Left cardiac atrium (tissue), 4 donors: ENCODE measurements at places on chromosomes 2 and 18. TPM values are rescaled to one million over a fixed set of nuclear protein-coding genes. Genes with fewer than 3 reads are reported as not detected.

- DNase-seq: no peak
Measured at GRCh38 chr2:236363711-236364277, 99.6 kb upstream of the ASB18 start.

- no peak for DNase-seq
Measured at GRCh38 chr2:118049816-118050140, 35.9 kb upstream of the CCDC93 start.

DNA sequence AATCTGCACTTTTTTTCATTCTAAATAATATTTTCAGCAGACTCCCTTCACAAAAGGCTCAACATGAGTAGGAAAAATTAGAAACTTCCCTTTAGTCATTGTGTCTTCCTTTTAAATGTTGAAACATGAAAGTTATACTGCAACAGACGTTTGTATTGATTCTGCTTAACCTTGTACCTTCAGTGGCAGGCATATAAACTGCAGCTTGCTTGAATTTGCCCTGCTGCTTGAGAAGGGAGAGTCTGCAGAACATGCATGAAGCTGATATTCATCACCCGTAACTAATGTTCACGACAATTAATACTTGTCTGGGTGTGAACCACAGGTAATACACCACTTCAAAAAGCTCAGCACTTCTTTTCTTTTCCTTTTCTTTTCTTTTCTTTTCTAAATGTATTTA lies 294.7 kb upstream of the LRP1B start:
- no peak for DNase-seq

- no peak for DNase-seq
Measured at GRCh38 chr18:47247416-47248114, 3.9 kb downstream of the SKOR2 start.

GRCh38 chr2:117943013-117943672 lies 70.7 kb downstream of the CCDC93 start:
- no peak for DNase-seq

GRCh38 chr18:50170004-50170403 lies 24.9 kb downstream of the MYO5B start:
- no peak for DNase-seq

GALNT14 gene
- total RNA-seq: 0.53 TPM

DNA sequence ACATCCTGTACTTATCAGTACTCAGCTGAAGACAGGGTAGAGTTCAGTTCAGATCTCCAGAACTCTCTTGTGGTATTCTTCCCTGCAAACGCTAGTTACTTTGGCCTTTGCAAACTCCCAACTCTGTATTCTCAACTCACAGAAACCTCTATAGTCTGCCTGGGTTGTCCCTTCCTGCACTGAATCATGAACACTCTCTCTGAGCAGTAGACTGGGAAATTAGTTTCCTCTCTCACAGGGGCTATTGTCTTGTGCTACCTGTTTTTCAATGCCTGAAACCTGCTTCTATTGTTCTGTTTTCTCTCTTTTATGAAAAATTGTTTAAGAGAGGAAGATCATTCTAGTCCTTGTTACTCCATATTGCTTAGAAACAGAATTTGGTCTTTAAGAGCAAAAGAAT lies 134.7 kb downstream of the VIT start:
- DNase-seq: no peak

ABCB11 gene
- 1.1 TPM for total RNA-seq

DNA sequence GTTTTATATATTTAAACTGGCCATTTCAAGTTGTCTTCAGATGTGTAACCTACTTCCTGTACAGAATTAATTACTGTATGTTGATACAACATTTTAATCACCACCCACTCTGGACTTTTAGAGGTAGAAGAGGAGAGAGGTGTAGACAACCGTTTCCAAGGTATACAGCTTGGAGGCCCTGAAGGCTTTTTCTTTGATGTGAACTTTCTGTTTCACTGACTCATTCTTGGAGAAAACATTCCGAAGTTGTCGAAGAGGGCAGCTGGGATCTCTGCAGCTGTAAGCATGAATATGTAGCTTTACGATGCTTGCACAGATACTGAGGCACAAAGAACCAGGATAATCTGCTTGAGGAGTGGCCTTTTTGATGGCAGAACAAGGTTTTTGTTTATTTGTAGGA lies 137.0 kb downstream of the NCKAP5 start:
- no peak for DNase-seq

C2orf72 gene
- total RNA-seq: not detected

GRCh38 chr2:238207006-238207405 lies 3.5 kb upstream of the ILKAP start:
- DNase-seq: no peak

IL36B gene
- not detected for total RNA-seq

CWC22 gene
- total RNA-seq: 13.7 TPM

- no peak for DNase-seq
Measured at GRCh38 chr2:141207036-141207385, 923.8 kb downstream of the LRP1B start.

DNA sequence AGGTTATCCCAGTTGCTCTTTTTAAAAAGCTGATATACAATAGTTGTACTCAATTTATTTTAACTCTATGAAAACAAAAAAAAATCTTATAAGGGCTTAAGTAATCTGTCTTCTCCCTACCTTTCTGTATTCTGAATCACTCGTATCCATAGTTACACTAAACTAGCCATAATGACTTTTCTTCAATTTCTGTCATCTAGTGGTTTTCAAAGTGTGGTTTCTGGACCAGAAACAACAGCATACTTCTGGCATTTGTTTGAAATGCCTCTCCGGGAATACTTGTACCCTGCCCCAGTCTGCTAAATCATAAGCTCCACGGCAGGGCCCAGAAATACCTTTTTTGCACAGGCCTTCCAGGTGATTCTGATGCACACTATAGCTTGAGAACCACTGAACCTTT lies 253.6 kb downstream of the LRRTM4 start:
- no peak for DNase-seq

- DNase-seq: no peak
Measured at GRCh38 chr2:209322041-209322440, 101.8 kb upstream of the MAP2 start.

DNA sequence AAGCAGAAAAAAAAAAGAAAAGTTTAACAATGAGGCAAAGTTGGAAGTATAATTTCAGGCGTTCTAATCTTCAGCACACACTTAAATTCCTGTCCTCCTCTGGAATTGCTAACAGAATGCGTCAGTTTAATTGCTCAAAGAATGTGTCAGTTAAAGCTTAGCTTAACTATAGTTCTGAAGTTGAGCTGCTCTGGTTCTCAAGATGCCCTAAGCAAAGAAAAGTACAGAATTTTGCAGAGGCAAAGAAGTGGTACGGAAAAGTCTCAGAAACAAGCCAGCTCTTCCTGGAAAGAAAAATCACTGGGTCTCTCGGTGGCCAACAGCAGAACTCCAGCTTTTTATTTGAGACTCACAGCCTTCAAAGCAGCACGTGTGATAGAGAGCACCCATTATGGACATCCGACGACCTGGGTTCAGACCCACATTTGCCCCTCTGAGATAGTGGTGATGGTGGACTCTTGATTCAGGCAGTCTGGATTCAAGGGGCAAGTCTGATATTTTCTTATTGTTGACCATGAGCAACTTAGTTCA lies 22.2 kb upstream of the MYO3B start:
- DNase-seq: no peak

MIB1 gene
- 21.0 TPM for total RNA-seq

- no peak for DNase-seq
Measured at GRCh38 chr2:187134306-187134705, 285.3 kb upstream of the ZSWIM2 start.

GRCh38 chr18:73807551-73808192 lies 340.0 kb downstream of the FBXO15 start:
- DNase-seq: no peak

PARD3B gene
- 12.5 TPM for total RNA-seq

GRCh38 chr2:174442546-174443510 lies 44.0 kb downstream of the GPR155 start:
- DNase-seq: no peak

INO80D gene
- total RNA-seq: 10.8 TPM

DNA sequence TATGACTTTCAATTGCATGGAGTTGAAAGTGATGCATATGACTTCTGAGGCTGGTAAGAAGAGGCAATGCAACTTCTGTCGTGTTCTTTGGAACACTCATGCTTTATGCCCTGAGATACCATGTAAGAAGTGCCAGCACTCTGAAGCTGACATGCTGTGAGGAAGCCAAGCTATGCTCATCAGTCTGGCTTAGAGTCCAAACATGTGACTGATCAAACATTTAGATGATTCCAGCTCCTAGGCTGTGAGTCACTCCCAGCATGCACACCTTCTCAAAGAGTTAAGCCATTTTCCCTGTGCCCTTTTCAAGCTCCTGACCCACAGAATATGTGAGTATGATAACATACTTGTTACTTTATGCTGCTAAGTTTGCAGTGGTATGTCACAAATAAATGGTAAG lies 15.8 kb upstream of the VRK2 start:
- no peak for DNase-seq

SLC4A3 gene
- 360 TPM for total RNA-seq

MOGAT1 gene
- 0.47 TPM for total RNA-seq

SKOR2 gene
- total RNA-seq: not detected

GRCh38 chr2:71538241-71538640 lies 84.9 kb downstream of the DYSF start:
- DNase-seq: no peak

GRCh38 chr2:109436610-109437225 lies 177.0 kb downstream of the SEPTIN10 start:
- no peak for DNase-seq

CGREF1 gene
- total RNA-seq: 5.9 TPM

DNA sequence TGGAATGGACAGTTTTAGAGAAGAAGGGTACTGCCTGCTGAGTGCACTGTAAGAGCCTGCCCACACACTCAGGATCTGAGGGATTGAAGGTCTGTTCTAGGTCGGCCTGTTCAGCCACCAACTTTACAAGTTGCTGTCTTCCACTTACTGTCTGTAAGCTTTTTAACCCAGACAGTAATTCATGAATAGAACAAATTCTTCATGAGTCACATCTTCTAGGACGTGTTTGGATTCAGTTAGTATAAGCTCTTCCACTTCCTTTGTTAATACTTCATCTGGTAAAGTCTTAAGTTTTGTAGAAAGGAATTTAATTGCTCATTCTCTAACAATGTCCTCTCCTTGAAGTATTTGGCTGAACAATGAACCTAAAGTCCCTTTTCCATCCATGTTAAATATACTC lies 74.6 kb downstream of the PDE11A start:
- no peak for DNase-seq

DLGAP1 gene
- 0.29 TPM for total RNA-seq

DNA sequence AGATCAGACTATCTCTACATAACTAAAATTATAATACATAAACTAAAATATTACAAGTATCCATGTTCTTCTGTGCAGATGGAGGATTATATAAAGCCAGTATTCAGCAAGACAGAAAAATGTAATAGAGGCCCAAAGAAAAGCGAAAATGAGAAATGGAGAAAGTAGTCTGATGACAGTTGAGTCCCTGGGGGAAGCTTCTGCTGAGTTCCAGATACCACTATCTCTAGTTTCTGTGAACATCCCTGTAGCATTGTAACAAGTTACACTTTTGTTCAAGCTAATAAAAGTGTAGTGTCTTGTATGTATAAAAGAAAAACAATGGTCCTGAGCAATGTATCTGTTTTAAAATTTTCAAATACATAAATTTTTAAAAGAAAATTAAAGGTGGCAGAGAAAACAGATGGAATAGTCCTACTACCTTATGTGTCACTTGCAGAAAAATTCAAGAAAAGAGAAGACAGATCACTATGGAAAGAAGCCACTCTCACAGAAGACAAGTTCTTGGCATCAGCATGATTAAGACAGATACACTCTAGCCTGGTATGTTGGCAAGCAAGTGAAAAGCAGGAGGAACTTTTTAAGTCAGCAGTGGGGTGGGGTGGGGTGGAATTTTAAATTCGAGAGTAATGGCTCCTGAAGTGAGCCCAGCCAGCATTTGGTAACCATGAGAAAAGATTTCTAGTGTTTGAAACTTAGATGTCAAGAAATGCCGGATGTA lies 541.9 kb downstream of the LRRTM4 start:
- no peak for DNase-seq

DNA sequence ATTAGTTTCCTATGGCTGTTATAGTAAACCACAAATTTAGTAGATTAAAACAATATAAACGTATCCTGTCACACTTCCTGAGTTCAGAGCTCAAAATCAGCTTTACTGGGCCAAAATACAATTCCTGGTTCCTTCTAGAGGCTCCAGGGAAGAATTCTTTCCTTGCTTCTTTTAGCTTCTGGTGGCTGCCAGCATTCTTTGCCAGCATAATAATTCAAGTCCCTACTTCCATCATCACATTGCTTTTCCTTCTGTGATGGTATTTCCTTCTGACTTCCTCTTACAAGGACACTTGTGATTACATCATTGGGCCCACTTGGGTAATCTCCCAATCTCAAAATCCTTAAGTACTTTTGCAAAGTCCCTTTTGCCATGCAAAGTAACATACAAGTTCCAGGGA lies 40.6 kb downstream of the MOB4 start:
- DNase-seq: no peak

DNA sequence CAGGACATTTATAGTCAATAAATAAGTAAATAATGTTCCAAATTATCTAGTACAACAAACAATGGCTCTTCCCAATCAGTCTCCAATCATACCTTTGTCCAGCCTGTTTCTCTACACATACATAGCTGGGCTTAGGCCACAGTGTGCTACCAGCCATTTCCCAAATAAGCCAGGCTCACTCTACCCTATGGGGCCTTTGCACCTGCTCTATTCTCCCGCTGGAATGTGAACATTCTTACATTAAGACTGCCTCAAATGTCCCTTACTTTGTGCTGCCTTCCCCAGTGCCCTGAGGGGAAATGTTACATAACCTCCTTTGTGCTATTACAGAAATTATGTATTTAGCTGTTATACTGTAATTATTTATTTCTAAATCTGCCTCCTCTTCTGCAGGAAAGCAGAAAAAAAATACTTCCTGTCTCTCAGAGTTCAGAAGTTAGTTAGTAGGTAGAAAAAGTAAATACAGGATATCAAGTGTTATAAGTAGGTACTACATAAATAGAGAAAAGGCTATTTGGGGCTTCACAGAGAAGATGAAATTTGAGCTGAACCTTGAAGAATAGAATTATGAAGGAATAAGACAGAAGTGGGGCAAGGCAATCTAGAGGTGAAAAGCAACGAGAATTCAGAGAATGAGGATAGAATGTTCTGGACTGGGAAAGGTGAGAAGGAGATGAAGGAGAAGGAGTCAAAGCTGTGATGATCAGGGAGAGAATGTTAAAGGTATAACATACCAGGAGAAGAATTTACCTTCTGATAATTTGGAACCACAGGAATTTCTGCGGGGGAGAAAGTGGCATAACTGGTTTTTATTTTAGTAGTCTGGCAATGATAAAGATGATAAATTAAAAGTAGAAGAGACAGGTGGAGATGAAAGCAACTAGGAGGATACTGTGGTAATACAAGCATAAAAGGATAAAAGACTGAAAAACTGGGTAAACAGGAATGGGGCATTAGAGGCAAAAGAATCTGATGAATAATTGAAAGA lies 37.0 kb downstream of the ROCK1 start:
- DNase-seq: no peak

DNA sequence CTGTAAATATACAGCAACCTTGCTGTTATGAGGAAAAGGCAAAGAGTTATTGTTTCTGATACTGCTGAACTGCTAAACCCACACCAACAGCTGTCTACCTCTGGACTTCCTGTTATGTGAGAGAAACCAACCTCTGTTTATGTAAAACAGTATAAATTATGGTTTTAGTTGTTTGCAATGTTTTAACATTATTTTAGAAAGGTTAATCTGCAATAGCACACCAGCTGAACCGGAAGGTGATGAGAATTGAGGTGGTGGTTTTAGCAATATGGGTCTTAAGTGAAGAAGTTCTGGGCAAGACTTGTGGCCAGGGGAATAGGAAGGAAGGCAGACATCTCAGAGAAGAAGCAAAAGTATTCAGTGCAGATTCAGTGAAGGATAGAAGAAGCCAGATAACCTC lies 237.8 kb downstream of the PLCL1 start:
- no peak for DNase-seq

C2orf78 gene
- not detected for total RNA-seq

CFC1 gene
- 0.76 TPM for total RNA-seq
